ENCODE measurements at places on chromosomes 1 and 21. TPM values are rescaled to one million over a fixed set of nuclear protein-coding genes. Genes with fewer than 3 reads are reported as not detected.

The RNU1-1 gene
- under 0.01 TPM for total RNA-seq

The PDZK1 gene
- not detected for total RNA-seq

The RGS4 gene
- 235 TPM for total RNA-seq

The HRNR gene
- total RNA-seq = not detected

The NOS1AP gene
- 1.1 TPM for total RNA-seq

The C1orf115 gene
- 15.3 TPM for total RNA-seq

The SLFNL1 gene
- total RNA-seq = 0.46 TPM

The KLHDC9 gene
- total RNA-seq = 2.9 TPM

The RFX5 gene
- total RNA-seq = 44.8 TPM

Data from epithelial cell of umbilical artery (primary cell).